ENCODE measurements at places on chromosomes 1 and 21.

- DNase-seq: no peak
Observed at GRCh38 chr1:107153014-107153413, 12.2 kb downstream of the NTNG1 start.

DNA sequence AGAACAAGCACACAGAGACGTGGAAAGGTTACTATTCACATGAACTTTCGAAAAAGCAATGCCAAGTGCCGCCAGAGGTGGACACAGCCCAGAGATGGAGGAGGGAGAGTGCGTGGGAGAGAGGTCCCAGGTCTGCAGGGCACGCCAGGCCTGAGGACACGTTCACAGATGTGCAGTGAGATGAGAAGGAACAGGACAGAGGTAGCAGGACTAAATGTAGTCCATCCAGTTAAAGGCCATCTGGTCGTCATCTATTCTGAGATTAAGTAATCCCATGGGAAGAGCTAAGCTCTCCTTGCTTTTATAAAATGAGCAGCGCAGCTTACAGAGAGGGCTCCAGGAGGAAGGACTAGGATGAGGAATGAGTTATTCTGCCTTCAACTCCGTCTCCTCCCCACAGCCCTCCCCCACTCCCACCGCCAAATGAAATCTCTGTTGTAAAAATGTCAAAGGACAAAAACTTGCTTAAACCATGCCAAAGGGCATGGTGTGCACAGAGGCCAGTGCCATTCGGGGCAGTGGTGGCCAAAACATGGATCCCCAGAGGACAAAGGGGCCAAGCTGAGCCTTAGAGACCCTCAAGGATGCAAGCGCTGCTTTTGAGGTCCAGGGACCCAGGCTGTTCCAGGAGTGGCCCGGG lies 85.4 kb upstream of the SLC25A33 start:
- DNase-seq: no peak

DNA sequence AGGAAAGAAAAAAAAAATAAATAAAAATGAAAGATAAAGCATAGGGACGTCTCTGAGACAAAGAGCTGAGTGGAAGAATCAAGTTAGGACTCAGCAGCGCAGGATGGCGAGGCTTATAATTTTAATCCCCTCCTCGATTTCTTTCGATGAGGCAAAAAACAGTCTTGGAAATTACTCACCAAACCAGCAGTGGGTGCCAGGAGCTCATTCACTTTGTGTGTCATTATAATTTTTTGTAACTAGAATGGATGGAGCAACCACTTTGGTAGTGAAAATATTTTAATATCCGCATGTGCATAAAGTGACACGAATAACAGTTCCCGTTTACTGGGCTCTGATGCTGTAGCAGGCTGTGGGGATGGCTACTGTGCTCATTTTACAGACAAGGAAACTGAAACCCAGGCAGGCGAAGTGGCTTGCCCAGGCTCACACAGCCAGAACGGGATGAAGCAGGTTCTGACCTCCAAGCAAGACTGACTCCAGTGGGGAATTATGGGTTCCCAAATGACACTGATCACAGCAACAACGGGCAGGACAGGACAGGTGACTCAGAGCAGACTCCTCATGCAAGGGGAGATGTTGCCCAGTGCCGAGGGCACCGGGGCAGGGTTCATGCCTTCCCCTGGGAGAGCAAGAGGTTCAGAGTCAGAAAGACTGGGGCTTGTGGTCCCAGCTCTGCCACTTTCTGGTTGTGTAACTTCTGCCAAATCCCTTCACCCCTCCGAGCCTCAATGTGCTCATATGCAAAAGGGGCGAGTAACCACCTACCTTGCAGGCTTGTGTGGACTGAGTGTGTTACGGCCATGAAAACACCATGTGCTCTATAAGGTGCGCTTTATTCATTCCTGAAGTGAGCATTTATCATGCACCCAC lies 63.6 kb downstream of the RUNX3 start:
- DNase-seq: no peak

GRCh38 chr1:200473698-200474371 lies 64.0 kb upstream of the ZNF281 start:
- DNase-seq: no peak

GRCh38 chr1:30864681-30865080 lies 43.9 kb downstream of the SDC3 start:
- no peak for DNase-seq

DNA sequence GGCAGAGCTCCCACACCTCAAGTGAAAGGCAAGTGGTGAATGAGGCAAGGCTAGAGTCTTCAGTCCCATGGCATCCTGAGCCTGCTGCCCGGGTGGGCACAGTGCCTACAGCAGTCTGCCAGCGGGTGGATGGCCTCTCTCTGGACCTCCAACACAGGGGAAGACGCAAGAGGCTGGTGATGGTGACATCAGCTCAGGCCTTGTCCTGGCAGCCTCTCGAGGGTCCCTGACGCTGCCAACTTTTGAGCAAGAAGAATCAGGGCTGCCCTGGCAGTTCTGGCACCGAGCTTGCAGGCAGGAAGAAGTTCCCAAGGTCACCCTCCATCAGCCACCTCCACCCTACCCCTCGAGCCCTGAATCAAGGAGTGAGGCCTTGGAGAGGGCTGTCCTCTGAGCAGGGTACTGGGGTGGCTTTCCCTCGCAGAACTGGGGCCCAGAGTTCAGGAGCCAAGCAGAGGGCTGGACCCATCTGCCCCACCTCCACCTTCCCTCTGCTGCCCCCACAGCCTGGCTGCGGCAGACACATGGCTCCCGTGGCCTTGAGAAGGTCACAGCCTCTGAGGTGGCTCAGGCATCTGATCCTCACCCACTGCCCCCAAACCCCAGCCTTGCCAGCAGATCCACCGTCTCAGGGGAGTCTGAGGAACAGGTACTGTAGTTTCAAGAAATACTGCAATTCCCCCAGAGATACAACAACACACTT lies 5.8 kb downstream of the RAP1GAP start:
- no peak for DNase-seq

DNA sequence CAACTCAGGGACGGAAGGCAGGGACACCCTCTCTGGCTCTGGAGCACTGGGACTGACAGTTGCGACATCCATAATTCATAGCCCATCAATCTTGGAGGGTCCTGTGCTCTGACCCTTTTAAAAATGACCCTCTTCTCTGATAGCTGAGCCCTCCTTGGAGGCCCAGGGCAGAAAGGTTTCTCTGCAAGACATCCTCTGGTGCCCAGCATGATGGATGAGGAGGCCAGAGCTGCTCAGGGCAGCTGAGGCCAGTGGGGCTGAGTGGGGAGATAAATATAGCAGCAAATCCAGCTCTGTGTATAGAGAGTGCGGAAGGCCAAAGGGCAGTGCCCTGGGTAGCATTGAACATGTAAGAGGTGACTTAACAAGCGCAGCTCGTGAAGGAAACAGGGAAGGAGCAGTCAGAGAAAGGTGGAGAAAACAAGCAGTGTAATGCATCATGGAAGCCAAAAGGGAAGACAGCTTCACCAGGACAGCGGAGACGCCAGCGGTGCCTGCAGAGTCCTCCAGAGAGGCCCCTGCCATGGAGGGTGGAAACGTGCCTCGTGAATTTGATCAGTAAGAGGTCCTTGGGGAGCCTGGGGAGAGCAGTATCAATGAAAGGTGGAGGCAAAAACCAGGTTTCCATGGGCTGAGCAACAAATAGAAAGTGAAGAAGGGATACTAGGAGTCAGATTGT lies 50.4 kb upstream of the FMOD start:
- DNase-seq: no peak

DNA sequence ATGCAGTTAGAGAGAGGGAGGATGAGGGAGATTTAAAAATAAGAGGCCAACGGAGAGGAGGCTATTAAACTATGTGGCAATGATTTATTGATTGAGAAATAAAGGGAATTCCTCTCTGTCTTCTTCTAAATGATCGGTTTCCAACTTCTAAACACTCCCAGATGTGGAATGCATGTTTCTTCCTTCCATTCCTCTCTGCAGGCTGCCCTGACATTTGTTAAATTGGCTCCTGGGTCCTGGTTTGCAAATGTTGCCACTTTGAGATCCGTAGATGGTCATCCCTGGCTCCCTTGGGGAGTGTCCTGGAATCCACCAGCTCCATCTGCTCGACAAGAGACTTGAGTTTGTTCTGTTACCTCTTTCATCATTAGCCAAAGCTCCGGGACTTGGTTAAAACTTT lies 10.3 kb upstream of the C1orf198 start:
- DNase-seq: no peak

DNA sequence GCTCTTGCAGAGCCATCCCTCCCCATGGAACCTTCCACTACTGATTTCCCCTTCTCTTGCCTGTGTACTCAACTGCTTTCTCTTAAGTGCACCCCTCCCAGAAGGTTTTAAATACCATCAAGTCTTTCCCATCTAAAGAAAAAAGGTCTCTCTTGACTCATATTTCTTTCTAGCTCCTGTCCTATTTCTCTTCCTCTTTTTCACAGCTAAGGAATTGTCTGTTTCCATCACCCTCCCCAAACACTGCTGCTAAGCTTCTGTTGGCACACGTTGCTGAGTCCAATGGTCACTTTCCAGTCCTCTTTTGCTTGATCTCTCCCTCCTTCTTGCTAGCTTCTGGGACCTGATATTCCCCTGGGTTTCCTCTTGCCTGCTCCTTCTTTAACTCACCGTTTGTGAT lies 13.3 kb upstream of the GNL2 start:
- no peak for DNase-seq

DNA sequence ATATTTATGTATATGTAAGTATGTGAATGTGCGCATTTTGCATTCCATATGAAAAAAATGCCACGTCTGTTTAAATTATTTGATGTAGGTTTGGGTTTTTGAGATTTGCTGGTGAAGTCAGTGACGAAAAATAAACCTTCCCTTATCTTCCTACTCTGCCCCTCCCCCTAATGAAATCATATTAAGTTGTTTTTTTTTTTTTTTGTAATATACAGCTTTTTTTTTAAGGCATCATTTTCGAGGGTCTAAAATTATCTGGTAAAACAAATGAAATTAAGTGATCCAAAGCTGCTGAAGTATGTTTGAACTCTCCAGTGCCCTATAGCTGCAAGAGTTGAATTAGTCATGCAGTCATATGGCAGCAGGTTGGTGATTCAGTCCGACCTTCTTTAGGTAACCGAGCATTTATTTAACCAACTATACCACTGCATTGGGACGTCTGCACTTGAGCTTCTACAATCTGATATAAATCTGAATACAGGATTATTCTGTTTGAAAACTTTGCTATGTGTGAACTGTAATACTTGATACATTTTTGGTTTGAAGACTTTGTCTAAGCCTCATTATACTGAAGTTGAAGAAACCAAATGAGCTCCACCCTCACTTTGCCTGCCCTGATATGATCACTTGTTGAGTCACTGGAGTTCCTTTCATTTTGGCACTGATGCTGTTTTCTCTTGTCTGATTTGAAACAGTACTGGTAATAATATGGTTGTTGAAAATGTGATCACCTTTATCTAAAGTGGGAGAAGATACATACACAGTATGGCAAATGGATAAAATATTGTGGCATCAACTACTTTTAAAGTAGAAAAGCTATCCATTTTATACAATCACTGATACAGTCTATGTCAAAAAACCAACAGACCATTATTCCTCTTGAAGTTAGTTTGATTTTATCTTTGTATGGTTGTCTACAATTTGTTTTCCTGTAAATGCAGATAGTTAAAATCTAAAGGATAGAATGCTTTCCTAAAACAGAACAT lies 11.7 kb downstream of the PDIK1L start:
- DNase-seq: no peak

- no peak for DNase-seq
Observed at GRCh38 chr1:173005196-173005864, 45.4 kb downstream of the TNFSF18 start.

DNA sequence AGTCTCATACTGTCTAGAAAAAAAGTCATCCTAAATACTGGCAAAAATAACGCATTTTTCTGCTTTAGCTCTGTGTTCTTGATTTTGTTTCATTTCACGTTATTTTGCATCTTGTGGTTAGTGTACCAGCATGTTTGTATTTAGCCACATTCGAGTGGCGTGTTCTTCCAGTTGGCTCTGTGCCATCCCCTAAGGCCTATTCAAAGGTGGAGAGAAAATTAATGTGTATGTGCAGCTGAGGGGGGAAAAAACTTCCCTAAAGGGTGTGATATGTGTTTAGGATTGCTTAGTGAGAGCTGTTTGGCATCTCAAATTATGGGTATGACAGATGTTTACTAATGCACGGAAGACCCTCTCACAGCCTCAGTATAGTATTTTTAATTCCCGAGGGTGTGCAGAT lies 12.1 kb downstream of the DNAJC16 start:
- DNase-seq: no peak

DNA sequence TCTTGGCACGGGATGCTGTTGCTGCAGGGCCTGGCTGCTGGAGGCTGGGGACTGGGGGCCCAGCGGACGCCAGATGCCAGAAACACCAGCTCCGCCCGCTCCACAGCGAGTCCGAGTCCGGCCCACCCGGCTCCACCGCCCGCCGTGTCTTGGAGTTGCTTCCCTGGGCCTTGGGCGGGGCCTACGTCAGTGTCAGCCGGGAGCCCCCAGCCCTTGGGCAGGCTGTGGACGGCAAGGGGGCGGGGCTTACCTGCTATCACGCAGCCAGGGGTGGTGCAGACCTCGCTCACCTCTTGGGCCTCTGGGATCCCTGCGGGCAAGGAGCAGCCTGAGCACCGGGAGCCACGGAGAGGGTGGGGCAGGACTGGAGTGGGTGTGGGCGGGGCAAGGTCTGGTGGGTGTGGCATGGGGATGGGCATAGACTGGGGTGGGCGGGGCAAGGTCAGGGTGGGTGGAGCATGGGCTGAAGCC lies 21.8 kb downstream of the MMEL1 start:
- DNase-seq: no peak

- no peak for DNase-seq
Observed at GRCh38 chr1:37096523-37096922, 62.2 kb upstream of the GRIK3 start.

GRCh38 chr1:160657250-160657781 lies 10.5 kb upstream of the SLAMF1 start:
- DNase-seq: no peak

DNA sequence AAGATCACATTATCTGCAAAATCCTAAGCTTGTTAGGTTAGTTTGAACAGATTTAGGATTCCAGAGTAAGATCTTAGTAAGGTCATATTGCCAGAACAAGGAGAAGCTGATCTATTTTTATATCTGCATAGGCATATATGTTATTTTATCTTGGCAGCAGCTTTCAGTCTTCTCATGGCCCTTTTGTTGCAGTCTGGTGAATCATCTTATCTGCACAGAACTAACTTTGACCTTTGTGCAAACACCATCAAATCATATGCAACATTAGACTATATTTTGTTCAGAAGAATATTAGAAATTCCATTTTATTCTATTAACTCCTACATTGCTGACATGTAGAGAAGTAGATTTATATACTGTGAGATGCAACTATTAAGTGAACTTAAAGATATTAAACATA lies 107.3 kb downstream of the CLEC20A start:
- no peak for DNase-seq

DNA sequence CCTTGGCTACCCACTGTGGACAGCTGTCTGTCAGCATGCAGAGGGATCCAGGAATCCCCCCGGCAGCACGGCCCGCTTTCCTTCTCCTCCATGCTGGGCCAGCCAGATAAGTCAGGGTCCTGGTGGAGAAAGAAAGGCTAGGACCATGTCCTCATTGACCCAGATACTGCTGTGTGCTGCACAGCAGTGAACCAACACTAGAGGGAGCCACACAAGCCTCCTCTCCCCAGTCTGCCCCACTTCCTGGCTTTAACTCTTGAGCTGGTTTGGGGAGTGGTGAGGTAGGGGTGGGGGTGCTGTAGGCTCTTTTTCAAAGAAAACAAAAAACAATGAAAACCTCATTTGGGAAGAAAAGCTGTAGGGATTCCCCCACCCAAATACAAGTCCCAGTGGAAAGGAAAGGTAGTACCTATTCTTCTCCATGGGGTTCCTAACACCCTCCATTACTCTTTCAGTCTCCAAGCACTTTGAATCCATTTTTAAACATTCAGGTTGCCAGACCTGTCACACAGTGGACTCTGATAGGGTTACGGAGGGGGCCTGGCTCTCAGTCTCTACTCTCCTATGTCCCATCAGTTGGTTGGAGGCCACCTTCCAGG lies 84.9 kb upstream of the CD1D start:
- no peak for DNase-seq

GRCh38 chr1:220882061-220882891 lies 3.0 kb downstream of the HLX start:
- DNase-seq: no peak

All from SW 1271 (cell line).